ENCODE measurements at places on chromosomes 16 and 17.

DNA sequence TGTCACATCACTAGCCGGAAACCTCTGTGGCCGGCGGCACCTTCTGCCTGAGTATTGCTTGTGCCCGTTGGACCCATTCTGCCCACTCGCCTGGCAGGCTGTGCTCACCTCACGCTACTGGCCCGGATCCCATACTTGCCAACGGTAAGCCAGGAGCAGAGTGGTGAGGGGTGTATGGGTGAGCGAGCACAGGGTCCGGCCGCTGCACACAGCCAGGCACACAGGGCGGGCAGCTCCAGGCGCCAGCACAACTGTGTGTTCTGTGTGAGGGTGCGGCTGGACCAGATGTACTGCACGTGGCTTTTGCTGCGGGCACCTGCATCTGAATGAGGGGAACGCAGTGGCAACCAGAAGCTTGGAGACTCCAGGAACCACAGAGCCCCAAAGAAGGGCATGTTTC lies 455.7 kb downstream of the CDH8 start:
- no peak for DNase-seq

DNA sequence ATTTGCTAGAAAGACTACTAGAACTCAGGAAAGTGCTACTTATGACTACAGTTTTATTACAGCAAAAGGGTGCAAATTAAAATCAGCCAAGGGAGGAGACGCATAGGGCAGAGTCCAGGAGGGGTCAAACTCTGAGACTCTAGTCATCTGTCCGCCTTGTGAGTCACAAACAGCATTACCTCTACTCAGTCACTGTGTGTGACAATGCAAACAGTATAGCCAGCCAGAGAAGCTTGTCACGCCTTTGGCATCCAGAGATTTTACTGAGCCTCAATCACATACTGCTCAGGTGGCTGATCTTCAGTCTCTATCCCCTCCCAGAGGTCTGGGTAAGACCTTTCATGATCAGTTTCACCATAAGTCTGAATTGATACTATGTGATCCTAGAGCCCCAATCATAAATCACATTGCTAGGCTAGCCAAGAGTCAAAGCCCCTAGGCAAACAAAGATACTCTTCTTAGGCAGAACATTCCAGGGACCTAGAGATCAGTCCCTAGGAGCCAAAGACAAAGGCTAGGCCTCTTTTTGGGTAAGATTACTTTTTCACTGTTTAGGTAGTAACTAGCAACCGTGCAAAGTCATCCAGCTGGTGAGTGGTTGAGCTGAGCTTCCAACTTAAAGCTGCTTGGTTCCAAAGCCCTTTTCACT lies 48.8 kb upstream of the CLEC19A start:
- no peak for DNase-seq

- DNase-seq = no peak
Measured at GRCh38 chr16:47866423-47866822, 289.4 kb downstream of the ABCC12 start.

- no peak for DNase-seq
Measured at GRCh38 chr17:81479175-81480071, 33.2 kb downstream of the ACTG1 start.

- DNase-seq = no peak
Measured at GRCh38 chr17:63681530-63681929, 18.4 kb downstream of the LIMD2 start.

DNA sequence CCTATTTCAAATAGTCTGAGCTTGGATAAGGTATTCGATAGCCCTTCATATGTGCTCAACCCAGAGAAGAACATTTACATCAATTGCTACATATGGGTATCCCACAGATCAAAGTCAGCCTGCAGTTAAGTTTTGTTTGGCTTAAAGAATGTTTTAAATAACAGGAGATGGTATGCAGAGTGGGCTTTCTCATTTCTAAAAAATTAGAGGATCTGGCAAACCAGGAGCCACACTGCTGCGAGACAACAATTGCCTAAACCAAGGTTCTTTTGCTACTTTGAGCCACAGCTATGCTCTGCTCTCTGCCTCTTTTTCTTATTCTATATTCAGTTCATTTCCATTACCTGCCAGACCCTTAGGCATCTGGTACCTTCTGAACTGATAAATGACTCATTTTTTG lies 30.2 kb upstream of the ARHGAP44 start:
- DNase-seq = no peak

- DNase-seq = no peak
Measured at GRCh38 chr17:11144358-11145233, 96.4 kb upstream of the SHISA6 start.

GRCh38 chr16:2587891-2588565 lies 50.2 kb downstream of the PDPK1 start:
- DNase-seq = no peak

GRCh38 chr16:89323120-89323960 lies 105.8 kb downstream of the ZNF778 start:
- no peak for DNase-seq

DNA sequence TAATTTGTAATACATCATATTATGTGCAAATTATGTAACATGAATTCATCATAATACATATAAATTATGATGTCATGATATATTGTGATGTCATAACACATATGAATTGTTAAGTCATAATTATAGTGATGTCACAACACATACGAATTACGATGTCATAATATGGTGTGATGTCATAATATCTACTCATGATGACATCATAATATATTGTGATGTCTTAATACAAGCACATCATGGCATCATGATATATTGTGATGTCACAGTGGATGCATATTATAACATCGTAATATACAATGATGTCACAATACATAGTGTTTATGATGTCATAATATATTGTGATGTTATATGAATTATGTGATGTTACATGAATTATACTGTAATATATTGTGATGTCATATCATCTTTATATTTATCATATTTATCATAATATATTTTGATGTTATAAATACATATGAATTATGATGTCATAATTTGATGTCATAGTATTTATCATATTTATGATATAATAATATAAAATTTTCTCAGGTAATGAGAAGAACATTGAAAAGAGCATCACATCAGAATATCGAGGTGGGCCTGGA lies 1793.0 kb downstream of the TP53TG3F start:
- no peak for DNase-seq

DNA sequence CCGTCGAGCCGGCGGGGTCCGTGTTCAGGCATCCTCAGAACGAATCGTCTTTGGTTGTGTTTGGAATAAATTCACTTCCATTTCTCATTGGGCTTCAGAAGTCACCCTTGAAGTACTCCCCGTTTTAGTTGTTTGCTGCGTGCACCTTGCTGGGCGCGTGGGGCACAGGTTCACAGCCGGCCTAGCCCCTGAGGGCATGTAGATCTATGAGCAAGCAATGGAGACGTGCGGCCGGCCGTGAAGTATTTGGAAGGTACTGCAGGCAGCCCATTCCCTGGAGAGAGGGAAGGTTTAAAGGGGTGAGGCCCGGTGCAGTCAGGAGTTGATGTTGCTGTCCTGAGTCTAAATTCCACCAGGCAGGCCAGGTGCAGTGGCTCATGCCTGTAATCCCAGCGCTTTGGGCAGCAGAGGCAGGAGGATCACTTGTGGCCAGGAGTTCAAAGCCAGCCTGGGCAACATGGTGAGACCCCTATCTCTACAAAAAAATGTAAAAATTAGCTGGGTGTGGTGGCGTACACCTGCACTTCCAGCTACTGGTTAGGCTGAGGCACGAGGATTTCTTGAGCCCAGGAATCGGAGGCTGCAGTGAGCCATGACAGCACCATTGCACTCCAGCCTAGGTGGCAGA lies 714 bp downstream of the ACSF3 start:
- no peak for DNase-seq

DNA sequence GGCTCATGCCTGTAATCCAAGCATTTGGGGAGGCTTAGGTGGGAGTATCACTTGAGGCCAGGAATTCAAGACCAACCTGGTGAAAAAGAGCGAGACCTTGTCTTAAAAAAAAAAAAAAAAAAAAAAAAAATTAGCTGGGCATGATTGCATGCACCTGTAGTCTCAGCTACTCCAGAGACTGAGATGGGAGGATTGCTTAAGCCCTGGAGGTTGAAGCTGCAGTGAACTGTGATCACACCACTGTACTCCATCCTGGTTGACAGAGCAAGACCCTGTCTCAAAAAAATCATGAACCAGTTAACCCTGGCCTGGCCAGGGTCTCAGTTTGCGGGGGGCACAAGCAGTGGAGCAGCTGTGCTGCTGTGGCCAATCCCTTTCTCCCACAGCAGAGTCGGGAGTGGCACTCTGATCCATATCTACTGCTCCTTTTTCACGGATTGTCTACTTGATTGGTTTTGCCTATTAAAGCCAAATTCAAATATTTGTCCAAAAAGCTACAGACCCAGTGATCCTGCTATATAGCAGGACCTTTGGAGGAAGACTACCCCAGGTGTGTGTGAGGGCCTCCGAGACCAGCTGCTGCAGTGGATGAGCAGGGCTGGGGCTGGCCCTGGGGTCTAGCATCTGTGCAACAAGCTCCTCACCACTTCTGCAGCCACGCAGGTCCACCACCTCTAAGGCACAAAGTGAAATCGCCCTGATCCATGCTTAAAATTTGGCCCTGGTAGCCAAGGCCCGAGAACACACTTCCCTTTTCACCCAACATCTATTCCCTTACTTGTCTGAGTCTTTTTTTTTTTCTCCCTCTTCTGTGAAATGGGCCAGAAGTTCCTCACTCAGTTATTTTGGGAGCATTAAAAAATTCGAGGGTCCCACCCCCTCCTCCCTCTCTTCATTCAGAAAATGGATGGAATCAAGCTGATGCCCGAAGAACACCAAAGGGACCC lies 48.2 kb downstream of the LDHD start:
- no peak for DNase-seq

DNA sequence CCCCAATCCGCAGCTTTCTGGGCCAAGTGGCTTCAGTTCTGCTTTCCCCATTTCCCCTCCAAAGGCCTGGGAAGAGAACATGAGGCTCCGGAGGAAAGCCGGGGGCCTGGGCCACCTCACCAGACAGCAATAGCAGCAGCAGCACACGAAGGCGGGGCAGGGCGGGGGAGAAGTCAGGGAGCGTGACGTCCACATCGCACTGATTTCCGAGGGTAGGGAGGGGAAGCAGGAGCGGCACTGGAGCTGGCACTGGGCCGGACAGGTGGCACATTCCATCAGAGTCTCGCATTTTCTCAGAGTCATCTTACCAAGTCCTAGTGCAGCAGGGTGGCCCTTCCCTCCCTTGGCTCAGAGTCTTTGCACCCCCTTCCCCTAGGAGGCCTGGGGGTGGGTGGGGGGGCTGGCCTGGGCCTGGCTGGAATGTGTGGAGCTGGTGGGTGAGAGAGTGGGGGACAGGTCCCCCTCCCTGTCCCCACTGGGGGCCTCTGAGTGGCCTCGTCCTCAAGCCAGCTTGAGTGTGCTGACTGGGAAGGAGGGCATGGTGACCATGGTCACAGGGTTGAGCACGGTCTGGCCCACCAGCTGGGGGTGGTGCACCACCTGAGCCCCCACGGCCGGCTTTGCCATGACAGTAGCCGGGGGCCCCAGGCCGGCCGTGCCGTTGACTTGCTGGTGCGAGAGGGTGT lies 14.3 kb downstream of the MNT start:
- no peak for DNase-seq

DNA sequence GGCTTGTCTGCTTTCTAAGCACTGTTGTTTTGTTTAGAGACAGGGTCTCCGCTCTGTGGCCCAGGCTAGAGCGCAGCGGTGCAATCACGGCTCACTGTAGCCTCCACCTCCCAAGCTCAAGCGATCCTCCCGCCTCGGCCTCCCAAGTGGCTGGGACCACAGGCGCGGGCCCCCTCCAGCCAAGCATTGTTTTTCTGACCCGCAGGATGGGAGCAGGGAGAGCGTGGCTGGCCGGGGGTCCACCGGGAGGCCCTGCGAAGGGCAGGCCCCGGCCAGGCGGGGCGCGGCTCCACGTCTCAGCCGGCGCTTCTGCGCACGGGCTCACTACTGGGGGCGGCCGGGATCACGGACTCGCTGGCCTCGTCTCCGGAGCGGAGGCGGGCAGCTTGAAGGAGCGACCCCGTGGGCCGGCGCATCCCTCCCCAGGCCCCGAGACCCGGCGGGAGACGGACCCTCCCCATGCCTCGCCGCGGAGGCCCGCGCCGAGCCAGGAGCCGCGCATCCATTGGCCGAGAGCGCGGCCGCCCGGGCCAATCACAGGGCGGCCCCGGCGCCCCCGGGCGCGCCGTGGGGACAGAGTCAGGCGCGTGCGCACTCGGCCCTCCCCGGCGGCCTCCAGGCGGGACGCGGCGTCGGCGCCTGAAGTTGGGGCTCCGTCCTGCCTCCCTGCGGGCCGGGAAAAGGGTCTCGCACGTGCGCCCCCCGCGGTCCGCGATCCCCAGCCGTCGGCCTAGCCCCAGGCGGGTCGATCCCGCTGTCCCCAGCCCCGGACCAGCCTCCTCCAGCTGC lies 24.9 kb downstream of the ACTG1 start:
- DNase-seq = no peak

DNA sequence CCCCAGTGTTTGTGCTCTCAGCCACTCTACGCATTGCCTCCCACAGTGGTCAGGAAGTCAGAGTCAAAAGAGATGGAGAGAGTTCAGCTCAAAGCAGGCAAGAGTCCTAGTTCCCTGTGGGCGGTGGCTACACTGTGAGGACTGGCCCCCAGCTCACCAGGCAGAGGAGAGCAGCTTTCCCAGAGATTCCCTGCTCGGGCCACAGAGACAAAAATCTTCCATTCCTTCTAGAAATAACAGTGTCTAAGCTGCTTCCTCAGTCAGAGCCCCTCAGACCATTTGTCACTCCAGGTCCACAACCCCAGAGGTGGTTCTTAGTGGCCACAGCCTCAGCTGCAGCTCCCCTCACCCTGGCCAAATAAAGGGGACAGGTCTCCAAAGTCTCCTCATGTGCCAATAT lies 263.0 kb upstream of the RPL38 start:
- DNase-seq = peak; percentile 70

DNA sequence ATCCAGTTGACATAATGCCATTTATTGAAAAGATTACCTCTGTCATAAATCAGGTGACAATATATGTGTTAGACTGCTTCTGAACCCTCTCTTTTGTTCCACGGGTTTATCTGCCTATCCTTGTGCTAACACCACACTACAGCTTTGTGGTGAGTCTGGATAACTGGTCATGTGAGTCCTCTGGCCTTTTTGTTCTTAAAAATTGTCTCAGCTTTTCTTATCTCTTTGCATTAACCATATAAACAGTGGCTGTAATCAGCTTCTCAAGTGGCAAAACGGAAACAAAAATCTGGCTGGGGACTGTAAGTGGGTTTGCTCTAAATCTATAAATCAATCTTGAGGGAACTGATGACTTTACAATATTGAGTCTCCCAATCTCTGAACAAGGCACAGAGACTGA lies 44.6 kb downstream of the STX8 start:
- DNase-seq = no peak

- no peak for DNase-seq
Measured at GRCh38 chr16:58085584-58086251, 43.5 kb downstream of the CFAP20 start.

DNA sequence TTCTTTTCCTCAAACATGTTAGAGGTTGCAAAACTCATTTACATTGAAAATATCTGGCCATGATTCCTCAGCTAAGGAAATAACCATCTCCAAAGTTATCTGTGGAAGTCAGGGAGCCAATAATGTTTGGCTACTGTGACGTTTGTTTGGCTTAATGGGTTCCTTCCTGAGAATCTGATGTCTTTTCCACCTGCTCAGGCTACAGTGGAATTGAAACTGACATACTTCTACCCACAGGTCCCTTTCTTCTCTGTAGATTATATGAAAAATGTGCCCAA lies 221.1 kb upstream of the XYLT1 start:
- no peak for DNase-seq

GRCh38 chr17:28999206-28999605 lies 6.6 kb downstream of the SEZ6 start:
- no peak for DNase-seq

GRCh38 chr16:69187446-69188235 lies 677 bp downstream of the SNTB2 start:
- DNase-seq = no peak

GRCh38 chr17:68835071-68835470 lies 120.1 kb downstream of the ABCA8 start:
- no peak for DNase-seq

- DNase-seq = no peak
Measured at GRCh38 chr17:7631398-7632380, 1.8 kb downstream of the SHBG start.

Data from vagina (tissue), 2 donors.